ENCODE measurements at places on chromosomes 6 and 20.

DNA sequence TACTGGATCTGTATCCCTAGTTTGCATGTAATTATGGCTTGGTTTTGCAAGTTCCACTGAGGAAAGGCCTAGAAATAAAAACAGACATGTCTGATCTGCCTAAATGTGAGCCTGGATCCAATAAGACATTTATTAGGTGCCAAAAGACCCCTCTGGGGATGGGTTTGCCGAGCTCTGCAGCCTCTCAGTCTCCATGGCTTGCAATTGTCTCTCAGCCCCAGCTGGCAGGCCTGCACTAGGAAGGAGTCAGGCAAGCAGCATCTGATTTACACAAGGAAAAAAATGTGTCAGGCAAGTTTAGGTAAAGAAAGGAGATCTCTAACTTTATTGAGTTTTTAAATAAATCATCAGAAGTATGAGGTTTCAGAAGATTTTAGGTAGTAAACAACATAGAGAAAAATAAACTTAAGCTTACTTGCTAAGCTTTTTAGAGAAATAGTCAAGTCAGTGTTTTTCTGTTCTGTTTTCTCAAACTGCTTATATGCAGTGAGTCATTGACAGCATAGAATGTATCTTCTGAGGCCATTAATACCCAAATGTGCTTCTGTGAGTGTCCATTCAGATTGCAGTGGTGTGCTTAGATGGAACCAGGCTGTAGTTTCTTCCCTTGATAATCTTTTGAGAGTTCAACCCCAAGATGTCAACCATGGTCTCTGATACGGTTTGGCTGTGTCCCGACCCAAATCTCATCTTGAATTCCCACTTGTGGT lies 121.0 kb downstream of the FHL5 start:
- DNase-seq = no peak

GRCh38 chr6:143232849-143233248 lies 172.2 kb downstream of the AIG1 start:
- DNase-seq = no peak

DNA sequence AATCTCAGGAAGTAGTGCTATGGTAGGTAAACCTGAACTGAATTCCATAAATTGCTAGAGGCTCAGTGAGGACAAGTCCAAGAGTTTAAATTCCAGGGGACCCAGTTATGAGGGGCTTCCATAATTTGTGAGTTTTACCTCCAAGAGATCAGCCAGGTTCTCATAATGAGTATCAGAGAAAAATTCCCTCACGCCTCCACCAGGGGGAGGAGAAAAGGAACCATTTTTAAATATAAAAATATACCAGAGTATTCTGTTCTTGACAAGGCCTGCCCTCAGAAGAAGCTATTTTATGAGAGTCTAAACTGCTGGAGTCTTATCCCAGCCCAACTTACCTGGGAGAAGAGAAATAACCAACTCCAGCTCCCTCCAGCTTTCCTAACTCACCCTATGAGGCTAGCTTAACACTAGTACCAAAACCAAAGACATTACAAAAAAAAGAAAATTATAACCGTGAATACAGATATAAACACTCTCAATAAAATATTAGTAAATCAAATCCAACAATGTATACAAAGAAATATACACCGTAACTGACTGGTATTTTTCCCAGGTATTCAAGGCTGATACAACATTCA lies 158.7 kb downstream of the TFAP2A start:
- no peak for DNase-seq

- DNase-seq = no peak
Measured at GRCh38 chr6:20542927-20543602, 8.8 kb downstream of the CDKAL1 start.

DNA sequence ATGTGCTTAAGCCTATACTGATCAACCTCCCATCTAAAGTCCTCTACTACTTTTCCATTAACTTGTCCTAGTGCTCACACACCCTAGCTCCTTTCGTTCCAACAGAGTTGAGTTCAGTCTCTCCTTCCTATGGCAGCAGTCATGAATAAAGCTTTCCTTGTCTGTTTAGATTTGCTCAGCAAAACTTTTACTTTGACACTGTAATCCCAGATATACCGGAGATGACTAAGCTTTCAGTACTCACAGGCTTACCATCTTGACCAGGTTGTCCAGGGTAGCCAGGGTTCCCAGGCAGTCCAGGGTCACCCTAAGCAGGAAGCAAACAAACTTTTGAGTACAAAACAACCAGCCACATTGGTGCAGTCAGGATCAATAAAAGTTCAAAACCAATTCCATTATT lies 90.7 kb downstream of the COL21A1 start:
- DNase-seq = no peak

DNA sequence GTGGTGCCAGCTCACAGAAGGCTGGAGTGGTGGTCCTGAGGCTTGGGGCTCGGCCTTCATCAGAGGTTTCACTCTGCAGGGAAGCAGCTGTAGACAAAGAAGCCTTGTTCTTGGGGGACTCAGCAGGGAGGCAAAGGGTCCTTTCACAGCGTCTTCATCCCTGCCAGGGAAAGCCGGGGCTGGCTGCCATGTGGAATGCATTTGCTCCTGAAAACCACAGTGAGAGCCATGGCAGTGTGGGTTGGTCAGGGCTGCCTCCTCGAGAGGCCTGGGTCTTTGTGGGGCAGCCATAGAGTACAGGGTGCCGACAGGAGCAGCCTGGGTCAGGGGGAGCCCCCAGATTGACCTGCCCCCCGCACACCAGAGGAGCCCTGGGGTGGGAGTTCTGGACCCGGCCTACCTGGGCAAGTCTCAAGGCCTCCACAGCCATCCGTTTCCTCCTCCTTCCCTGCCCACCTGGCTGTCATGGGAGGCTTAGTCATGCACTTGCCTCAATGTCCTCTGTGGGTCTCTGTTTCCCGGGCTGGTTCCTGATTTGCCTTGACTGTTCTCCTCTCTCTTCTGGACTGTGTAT lies 144.0 kb downstream of the CDC5L start:
- DNase-seq = no peak

GRCh38 chr6:41503827-41504465 lies 42.2 kb upstream of the FOXP4 start:
- DNase-seq = no peak

DNA sequence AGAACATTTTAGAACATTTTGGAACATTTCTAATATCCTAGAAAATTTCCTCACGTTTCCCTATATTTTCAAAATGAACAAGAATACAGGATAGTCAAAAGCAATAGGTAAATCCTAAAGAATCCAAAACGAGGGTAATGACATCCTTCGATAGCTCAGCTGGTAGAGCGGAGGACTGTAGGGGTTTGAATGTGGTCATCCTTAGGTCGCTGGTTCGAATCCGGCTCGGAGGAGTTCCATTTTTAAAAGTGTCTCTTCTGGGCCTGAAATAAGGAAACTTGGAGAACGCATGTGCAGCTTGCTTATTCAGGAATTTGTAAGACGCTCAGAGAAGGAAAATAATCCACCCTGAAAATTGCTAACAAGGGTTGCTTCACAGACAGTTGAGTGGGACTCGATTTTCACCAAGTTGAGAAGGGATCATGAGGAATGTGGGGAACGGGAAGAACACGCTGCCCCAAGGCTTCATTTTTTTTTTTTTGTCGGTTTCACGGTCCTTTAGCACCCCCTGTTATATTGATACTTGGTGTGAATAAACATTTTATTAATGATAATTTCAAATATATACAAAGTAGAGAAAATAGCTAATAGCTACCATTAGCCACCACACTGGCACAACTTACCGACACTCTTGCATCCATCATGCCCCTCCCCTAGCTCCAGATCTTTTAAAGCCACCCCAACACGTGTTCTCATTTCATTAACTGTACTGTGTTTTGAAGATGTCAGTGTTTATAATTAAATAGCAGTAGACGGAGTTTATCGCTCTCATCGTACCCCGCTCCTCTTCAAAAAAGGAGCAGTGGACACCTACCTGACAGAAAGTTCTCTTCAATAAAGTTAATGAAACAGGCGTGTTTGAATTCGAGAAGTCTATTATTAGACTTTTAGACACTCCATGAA lies 1.8 kb upstream of the ABT1 start:
- no peak for DNase-seq

DNA sequence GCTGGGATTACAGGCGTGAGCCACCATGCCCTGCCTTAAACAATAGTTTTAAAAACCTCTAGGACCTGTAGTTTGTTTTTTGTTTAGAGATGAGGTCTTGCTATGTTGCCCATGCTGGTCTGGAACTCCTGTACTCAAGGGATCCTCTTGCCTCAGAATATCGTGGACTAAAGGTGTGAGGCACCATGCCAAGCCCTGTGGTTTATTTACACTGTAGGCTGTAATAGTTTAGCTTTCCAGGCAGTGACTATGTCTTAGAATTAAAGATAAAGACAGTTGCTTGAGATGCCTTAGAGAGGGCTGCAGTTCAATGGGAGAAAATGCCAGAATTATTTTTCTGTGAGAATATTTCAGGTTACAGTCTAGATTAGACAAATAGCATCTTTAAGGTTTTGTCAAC lies 72.9 kb downstream of the SGK1 start:
- DNase-seq = no peak

DNA sequence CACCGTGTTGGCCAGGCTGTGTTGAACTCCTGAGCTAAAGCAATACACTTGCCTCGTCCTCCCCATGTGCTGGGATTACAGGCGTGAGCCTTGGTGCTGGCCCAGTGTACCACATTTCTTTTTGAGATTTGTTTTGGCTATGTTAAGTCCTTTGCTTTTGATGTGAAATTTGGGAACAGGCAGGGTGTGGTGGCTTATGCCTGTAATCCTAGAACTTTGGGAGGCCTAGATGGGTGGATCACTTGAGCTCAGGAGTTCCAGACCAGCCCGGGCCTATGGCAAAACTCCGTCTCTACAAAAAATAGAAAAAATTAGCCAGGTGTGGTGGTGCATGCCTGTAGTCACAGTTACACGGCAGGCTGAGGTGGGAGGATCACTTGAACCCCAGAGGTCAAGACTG lies 40.2 kb downstream of the GINS1 start:
- DNase-seq = no peak

GRCh38 chr20:49591217-49591865 lies 23.4 kb upstream of the PTGIS start:
- no peak for DNase-seq

- DNase-seq = no peak
Measured at GRCh38 chr6:1856381-1856780, 246.7 kb downstream of the FOXC1 start.

GRCh38 chr6:4929097-4929718 lies 74.6 kb downstream of the RPP40 start:
- no peak for DNase-seq

GRCh38 chr6:53233309-53233708 lies 84.7 kb upstream of the GCM1 start:
- no peak for DNase-seq

DNA sequence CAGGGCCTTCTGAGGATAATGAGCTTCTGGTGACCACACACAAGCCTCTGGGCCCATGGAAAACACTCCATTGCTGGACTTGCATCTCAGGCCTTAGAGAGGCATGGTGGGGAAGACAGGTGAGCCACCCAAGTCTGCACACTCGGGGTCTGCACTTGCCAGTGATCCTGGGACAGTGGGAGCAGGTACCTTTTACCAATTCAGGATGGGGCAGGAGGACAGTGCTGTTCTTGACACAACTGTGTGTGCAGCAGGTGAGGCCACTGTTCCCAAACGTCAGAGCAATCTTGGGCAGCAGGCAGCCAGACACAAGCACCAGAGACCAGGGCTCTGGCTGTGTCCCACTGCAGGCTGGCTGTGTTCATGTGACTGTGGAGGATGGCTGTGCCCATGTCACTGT lies 221.3 kb downstream of the ERMARD start:
- DNase-seq = no peak

GRCh38 chr6:111884068-111884467 lies 10.8 kb upstream of the FYN start:
- DNase-seq = no peak

DNA sequence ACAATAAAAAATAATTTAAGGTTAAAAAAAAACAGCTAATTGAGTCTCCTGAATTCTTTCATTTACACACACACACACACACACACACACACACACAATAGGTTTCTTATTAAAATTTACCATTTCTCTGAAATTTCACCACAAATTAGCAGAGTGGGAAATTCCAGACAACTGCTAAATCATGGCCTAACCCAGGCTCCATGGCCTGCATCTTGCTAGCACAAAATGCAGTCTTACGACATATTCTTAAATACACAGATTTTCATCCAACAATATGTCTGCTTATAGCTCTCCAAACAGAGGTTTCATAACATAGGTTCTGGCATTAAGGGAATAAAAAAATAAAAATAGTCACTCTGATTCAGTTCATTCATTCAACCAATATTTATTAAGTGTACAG lies 46.9 kb downstream of the SOD2 start:
- DNase-seq = no peak

- DNase-seq = no peak
Measured at GRCh38 chr20:46071573-46071972, 18.2 kb downstream of the NCOA5 start.

DNA sequence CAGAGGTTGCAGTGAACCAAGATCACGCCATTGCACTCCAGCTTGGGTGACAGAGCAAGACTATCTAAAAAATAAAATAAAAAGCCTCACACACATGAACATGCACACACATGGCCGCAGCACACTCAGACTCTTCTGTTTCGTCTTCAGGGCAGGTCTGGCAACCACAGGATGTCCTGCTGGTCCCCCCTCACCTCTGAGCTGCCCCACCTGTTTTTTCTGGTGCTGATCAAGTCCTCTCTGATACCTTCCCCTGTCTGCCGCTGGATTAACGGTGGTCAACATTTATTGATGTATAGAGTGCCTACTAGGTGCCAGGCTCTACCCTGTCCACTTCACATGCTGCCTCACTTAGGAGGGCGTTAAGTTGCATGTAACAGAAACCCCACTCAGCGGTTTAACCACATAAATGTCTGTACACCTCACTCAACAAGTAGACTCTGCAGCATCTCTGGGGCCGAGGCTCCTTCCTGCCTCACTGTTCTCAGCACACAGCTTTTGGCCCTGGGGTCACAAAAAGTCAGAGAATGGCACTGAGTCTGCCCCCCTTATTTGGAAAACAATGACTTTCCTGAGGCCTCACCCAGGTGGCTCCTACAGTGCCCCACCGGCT lies 4.5 kb upstream of the AP5S1 start:
- DNase-seq = no peak

GRCh38 chr6:47650553-47651432 lies 47.6 kb upstream of the ADGRF4 start:
- no peak for DNase-seq

DNA sequence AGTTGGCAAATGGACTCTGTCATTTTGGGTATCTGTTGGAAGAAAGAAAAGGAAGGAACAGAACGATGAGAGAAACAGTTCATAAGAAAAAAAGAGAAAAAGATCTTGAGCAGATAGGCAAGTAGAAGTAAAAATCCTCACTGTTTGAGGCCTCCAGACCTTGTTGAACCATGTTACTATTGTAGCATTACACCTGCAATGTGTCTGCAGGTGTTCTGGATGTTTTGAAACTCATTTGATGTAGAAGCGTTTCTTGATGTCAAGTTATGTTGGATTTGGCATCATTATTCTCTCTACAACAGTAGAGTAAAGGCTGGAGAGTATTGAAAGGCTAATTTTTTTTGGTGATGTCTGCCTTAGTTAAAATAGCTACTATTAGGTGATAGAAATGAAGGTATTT lies 108.7 kb downstream of the CARMIL1 start:
- no peak for DNase-seq

All from effector CD4-positive, alpha-beta T cell (primary cell).